CD4-positive, alpha-beta T cell treated with Interleukin-10 for 1 hour (primary cell): ENCODE measurements at places on chromosomes 11 and 22.

GRCh38 chr11:118938491-118939403 is 13.0 kb upstream of the BCL9L start:
- no peak for DNase-seq

GRCh38 chr11:64935359-64936081 is at the start of gene GPHA2:
GPHA2 (minus strand) TSS chr11:64935893; CDS start chr11:64935460, 433 bp downstream.
- no peak for DNase-seq

DNA sequence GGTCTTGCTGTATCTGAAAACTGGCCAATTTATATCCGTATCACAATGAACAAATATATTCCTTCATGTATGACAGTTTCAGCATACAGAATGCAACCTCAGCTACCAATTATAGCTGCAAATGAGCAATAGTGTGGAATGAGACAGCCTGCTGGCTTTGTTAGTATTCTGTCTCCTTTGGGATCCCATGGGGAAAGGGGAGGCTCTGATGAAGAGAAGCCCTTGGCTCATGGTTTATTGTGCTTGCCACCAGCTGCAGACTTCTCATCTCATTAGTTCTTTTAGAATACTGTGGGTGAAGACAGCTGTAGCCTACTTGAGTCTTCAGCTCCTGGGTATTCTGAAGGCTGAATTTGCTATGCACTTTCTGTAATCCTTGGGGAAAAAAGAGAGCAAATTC is 42.4 kb downstream of the PITPNB start:
- DNase-seq: no peak

GRCh38 chr11:17208257-17208999 is 642 bp upstream of the PIK3C2A start:
- peak; percentile 63 for DNase-seq

- DNase-seq: peak; percentile 50
Observed at GRCh38 chr11:104918113-104918824, 20.0 kb upstream of the CASP12 start.

GRCh38 chr11:121372671-121373429 is 79.3 kb upstream of the SORL1 start:
- DNase-seq: peak; percentile 10

- no peak for DNase-seq
Observed at GRCh38 chr11:29629286-29629685, 387.5 kb downstream of the KCNA4 start.
